ENCODE measurements at places on chromosomes 3 and 15.

- no peak for DNase-seq
Observed at GRCh38 chr3:64578797-64579196, 109.0 kb downstream of the ADAMTS9 start.

DNA sequence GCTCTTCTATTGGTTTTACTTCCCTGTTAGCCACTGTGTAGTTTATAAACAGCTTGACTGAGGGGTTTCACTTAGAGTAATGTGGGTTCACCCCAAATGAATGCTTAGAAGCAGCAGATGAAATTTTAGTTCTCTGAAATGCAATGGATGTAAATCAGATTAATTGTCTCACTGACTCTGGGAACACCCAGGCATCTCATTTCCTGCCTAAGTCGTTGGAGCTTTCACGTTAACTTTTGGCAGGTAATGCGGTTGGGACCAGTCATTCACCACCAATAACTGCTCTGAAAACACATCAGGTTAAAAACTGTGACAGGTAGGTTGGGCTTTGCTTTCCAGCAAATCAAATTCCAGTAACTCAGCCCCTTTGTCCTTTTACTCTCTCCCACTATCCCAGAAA is 775.4 kb downstream of the NTRK3 start:
- DNase-seq = no peak

GRCh38 chr3:135314237-135314636 is 519.2 kb downstream of the EPHB1 start:
- DNase-seq = no peak

GRCh38 chr3:126342991-126343648 is 14.1 kb downstream of the KLF15 start:
- no peak for DNase-seq

DNA sequence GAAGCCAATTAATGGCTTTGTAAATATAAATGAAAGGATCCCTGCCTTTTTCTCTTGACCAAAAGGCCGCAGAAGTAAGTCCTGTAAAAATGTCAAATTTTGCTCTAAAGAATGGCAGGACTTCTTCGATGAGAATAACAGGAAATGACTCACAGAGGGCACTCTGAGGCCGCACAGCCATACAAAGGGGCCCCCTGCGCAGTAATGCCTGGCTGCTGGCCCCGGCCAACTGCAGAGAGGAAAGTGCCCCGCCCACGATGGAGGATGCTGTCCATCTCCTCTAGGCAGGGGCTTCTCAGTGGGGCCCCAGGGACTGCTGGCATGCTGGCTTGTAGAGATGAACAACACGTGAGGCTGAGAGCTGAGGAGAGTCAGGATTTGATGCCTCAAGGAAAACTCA is 18.1 kb upstream of the SCN10A start:
- no peak for DNase-seq

GRCh38 chr3:151426341-151426657 is 34.6 kb downstream of the IGSF10 start:
- no peak for DNase-seq

DNA sequence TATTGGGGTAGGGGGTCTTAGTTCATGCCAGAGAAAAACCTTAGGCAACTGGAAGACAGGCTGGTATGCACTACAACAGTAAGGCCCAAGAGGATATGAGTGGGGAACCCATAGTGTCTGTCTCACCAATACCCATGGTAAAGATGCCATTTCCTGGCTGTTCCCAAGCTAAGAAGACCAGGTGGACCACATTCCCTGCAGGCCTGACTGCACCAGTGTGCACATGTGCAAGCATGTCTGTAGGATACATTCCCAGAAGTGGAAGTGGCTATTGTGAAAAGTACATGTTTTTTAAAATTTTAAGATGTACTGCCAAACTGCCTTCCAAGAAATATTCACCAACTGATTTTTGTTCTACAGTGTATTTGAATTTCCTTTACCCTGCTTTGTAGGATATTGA is 207.3 kb upstream of the CTNNB1 start:
- DNase-seq = no peak

- no peak for DNase-seq
Observed at GRCh38 chr3:144263706-144264105, 292.1 kb downstream of the DIPK2A start.

GRCh38 chr3:125059488-125060245 is 3.9 kb upstream of the HEG1 start:
- DNase-seq = no peak

- no peak for DNase-seq
Observed at GRCh38 chr3:49759226-49759625, 27.1 kb downstream of the IP6K1 start.

GRCh38 chr3:158233791-158234190 is 123.9 kb downstream of the RSRC1 start:
- no peak for DNase-seq

DNA sequence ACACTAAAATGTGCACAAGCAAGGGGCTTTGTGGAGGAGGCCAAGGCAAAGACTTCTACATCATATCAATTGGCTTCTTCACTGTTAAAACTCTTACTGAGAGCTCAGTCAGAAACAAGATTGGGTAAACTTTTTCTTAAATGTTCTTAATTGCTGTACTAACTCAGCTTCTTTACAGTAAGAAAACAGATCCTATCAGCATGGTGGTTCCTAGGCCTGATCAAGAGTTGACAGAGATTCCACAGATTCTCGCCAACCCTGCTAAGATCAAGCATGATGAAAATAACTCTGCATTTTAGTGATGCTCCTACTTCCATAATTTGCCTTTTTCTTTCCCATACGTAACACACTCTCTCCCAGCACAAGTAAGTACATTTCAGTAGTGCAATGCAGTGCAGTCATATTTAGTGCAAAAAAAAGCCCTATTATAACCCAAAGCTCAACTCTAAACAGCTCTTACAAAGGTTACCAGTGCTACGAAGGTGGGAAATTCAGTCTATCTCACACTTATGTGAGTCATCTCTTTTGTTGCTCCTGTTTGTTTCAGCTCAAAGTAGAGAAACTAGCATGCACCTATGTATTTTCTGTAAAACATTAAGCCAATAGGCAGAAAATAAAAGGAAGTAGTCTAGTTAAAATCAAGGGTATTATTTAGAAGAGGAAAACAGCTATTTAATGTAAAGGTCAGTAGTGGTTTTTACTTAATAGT is 29.9 kb downstream of the TIGIT start:
- DNase-seq = no peak

GRCh38 chr3:179956416-179956830 is 80.3 kb downstream of the PEX5L start:
- DNase-seq = no peak

GRCh38 chr3:143421556-143421955 is 302.0 kb downstream of the CHST2 start:
- DNase-seq = no peak

Data from T-helper 1 cell (primary cell).